Fibroblast of skin of right biceps (primary cell): ENCODE measurements at places on chromosomes 16 and 17.

- no peak for DNase-seq
These were observed 700 bp downstream of the CCDC43 start for GRCh38 chr17:44688675-44689476.

GRCh38 chr16:8885674-8886592, 3.8 kb downstream of the LITAFD start:
- DNase-seq: peak; percentile 36

DNA sequence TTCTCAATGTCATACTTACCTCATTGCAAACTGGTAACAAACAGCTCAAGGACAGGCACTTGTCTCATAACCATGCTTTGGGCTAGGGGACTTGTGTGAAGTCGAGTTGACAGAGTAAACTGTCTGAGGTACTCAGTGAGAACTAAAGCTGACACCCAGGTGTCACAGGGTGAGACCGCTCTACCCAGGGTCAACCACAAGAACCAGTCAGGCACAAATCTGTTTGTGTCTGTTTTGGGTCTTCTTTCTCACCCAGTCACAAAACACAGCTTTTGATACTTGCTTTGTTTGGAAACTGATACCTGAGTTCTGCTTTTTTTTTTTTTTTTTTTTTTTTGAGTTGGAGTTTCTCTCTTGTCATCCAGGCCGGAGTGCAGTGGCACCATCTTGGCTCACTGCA, 161.1 kb downstream of the STX8 start:
- DNase-seq: no peak

DNA sequence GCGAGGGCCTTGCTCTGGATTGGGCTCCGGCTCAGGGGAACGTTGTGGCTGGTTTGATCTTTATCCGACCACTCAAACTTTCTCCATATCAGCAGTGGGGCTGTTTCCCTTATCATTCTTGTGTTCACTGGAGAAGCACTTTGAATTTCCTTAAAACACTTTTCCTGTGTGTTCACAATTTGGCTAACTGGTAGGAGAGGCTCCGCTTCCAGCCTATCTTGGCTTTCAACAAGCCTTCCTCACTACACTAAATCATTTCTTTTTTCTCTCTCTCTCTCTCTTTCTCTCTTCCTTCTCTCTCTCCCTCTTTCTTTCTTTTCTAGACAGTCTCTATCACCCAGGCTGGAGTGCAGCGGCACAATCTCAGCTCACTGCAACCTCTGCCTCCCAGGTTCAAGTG, 43.0 kb downstream of the ABR start:
- no peak for DNase-seq

- no peak for DNase-seq
These were observed 58.8 kb downstream of the AP2B1 start for GRCh38 chr17:35645923-35646322.

GRCh38 chr17:33218698-33219601, 74.1 kb downstream of the ASIC2 start:
- DNase-seq: peak; percentile 11

DNA sequence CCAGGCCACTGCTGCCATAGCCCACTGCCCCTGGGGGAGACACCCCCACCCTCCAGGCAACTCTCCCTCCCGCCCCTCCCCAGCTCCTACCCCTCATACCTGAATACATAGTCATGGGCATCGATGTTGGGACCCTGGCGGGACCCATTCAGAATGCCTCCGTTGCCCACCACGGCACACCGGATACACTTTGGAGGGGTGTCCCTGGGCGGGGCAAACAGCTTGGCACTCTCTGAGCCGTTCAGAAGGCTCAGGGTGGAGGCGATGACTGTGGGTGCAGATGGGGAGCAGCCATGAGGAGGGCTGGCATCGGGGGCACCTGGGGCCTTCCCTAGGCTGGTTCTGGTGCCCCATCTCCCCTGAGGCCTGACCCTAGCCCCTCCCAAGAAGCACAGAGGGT, 12.6 kb downstream of the ST6GALNAC2 start:
- no peak for DNase-seq

DNA sequence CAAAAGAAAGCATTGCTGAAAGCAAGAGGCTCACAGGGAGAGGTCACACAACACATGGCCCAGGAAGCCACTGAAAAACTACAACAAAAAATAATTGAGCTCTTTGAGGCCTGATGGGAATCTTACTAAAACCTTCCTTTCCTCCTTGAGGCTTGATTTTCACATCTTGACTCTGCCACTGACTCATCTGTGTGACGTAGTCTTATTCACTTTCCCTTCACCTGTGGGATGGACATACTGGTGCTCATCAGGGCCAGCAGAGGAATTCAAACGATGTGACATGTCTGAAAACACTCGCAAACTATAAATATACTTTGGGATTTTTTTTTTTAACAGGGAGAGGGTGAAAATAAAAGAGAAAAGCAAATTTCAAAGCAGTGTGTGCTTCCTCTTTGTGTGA, 78.3 kb upstream of the ASIC2 start:
- DNase-seq: no peak

GRCh38 chr16:88685156-88686061, 898 bp downstream of the SNAI3 start:
- peak; percentile 55 for DNase-seq

DNA sequence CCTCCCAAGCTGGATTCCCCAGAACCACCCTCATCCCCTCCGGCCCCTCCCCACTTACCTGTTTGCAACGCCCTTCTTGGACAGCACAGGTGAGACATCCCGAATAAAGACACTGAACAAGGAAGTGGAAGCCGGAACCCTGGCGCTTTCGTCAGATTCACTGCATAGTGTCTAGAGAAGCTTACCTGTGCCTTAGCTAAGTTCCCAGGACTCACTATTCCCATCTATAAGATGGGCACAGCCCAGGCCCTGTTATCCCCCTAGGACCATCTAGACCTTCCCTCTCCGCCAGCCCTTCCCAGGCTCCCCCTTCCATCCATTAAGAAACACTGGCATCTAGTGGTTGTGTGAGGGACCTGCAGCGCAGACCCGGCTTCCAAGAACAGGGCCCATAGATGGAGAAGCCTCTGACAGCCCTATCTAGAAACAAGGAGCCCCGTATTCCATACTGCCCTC, 26.9 kb upstream of the RPL38 start:
- DNase-seq: peak; percentile 61

DNA sequence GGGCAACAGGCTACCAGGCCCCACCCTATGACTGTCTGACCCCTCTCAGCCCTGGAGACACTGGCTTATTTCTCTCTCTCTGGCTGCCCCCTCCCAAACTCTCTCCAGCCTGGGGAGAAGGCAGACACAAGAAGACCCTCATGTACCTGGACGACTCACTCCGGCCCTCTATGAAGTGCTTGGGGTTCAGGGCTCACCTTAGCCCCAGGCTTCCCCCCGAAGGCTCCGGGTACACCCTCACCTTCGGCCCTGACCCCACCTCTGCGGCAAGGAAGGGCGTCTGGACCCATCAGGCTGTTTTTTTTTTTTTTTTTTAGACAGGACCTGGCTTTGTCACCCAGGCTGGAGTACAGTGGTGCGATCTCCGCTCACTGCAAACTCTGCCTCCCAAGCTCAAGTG, 906 bp upstream of the CARMIL2 start:
- no peak for DNase-seq

DNA sequence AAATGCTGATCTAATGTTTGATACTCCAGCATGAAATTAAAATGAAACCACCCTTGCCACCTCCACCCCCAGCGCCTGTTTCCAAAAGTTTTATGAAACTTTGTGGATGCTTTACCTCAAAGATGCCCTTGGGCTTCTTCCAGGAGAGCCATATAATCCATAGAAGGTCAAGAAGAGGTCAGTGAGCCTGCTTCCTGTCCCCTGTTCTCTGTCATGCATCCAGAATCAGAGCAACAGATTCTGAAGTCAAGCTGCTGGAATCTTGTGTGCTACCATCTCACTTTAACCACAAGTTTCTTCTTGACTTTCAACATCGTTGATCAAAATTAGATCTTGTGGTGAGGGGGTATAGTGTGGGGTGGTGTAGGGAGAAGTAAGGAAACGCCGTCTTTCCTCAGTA, 8.6 kb downstream of the GOSR2 start:
- no peak for DNase-seq

DNA sequence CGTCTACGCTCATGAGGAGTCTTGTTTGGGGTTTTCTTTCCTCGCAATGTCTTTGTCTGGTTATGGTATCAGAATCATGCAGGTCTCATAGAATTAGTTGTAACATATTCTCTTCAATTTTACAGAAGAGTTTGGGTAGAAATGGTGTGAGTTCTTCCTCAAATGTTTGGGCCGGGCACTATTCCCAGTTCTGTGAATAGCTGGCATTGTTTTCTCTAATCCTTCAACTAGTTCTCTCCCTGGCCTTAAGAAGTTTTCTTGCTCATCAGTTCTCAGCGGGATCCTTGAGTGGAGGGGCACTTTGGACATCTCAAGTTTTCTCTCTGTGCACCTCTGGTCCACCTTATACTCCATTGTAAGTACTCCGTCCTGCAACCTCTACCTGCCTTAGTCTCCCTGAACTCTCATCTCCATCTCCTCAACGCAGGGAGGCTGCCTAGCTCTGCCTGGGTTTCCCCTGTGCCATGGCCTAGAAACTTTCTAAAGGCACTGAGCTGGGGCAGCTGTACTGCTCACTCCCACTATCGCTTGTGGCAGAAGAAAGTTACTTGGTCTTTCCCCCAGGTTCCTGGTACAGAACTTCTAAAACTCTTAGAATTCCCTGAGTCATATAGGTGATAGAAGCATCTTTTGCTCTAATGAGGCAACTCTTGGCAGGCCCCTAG, 16.9 kb downstream of the NSMCE1 start:
- DNase-seq: no peak

DNA sequence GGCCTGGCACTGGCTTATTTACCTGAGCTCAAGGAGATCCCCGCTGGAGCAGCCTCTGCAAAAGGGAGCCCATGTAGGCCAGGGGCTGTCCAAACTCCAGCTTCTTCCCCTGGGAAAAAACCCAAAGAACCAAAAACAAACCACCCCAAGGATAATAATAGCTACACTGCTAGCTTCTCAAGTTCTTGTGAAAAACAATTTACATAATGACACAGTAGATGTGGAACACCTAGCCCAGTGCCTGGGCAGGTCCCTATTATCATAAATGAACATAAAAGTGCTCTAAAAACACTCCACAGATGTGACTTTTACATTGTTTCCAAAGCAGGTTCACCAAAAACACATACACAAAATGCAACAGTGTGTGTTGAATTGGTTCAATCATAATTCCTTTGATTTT, 27.3 kb downstream of the CENPV start:
- no peak for DNase-seq

DNA sequence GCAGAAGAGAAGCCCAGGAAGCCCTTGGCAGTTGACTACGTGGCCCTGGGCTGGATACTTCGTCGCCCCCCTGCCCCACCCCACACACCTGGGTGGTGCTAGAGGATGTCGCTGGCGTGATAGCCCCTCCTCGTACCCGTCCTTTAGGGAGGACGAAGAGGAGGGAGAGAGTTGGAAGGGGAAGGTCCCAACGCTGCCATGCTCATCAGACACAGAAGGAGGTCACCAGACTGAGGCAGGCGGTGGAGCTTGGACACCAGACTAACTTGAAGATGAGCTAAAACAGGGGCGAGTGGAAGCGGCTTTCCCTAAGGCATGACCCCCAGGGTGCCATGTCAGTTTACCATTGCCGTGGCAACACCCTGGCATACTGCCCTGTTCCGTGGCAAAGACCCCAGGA, 11.0 kb downstream of the AIPL1 start:
- no peak for DNase-seq

DNA sequence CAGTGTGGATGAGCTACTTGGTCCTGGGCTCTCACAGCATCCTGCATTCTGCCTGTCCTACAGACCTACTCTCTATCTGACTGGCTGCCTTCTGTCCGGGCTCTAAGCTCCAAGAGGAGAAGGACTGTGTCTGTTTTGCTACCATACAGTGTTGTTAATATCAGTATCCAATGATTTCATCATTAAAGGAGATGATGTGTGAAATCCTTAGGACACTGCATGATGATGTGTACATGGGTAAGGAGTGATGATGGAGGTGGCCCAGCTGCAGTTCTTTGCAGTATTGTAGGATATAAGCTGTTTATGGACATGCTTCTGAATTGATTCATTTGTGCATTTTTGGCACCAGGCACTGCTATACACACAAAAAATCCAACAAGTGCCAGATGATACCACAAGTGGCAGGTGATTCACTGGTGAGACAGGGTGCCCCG, 536.9 kb upstream of the CDH11 start:
- peak; percentile 84 for DNase-seq

DNA sequence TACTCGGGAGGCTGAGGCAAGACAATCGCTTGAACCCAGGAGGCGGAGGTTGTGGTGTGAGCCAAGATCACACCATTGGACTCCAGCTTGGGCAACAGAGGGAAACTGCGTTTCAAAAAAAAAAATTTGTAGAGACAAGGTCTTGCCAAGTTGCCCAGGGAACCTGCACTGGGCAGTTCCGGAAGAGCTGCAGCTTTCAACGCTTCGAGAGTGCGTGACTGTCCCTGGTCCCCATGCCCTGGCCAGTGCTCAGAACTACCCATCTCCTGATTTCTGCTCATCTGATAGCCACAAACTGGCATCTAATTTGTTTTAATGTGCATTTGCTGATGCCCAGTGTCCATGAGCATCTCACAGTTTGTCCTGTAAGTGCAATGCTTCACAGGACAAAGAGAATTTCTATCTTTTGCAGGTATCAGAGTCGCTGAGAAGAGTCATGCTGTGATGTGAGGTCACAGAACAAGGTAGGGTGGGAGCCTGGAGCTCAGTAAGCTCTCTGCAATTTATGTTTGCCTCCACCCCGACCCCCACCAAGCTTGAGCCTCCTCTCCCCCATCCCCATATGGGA, 3.9 kb downstream of the ACTG1 start:
- peak; percentile 65 for DNase-seq

GRCh38 chr16:56266641-56267607, 75.6 kb downstream of the GNAO1 start:
- DNase-seq: no peak

DNA sequence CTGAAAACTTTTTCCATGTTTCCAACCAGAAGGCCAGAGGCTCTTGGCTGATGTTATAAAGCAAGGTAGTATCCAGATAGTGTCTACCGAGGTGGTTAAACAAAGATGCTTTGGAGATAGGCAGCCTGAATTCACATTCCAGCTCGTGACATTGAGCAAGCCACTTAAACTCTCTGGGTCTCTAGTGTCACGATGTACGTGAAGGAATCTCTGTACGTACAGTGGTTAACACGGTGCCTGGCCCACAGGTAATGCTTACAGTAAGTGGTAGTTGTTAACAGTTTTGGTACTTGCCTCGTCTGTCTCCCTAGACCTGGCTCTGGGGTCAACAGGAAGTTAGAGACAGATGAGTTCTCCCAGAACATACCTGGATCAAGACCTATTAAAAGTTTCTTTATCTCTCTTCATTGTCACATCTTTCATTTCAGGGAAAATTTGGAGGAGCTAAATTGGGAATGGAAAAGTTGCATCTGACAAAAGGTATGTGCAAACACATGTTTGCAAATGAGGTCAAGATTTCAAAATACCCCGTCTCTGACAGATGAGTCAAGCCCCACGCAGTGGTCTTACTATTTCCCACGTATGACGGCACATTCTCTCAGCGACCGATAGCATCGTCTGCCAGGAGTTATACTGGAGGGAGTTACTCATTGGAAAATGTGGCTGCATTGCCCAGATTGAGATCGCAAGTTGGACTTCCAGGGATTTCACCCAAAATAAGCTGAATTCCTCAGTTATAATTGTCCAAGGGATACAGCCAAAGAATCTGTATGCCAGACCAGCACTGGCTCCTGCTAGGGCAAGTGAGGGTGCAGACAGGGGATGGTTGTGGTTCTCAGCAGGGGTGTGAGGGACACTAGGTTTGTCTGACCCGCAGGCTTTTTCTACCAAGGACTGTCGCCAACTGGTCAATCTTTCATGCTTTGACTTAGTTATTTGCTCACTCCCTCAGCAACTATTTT, 18.9 kb upstream of the MYH10 start:
- DNase-seq: peak; percentile 98

GRCh38 chr16:19578378-19578971, 23.0 kb downstream of the VPS35L start:
- DNase-seq: no peak
